Stimulated activated CD8-positive, alpha-beta memory T cell treated with anti-CD3 and anti-CD28 coated beads, Interleukin-2, amount 100 ng/mL, for 1 hour (primary cell): ENCODE measurements at places on chromosomes 1 and 21.
A peak's percentile ranks its signal among the peaks of the same experiment; 100 is the strongest.

GRCh38 chr1:42324398-42325013 is 10.5 kb downstream of the FOXJ3 start:
- DNase-seq = no peak

GRCh38 chr1:24294228-24294672 is 24.9 kb upstream of the GRHL3 start:
- no peak for DNase-seq

- no peak for DNase-seq
These were observed 111.6 kb downstream of the RIPK4 start for GRCh38 chr21:41655259-41655658.

- DNase-seq = no peak
These were observed 72.0 kb downstream of the MAN1C1 start for GRCh38 chr1:25688390-25689119.

- DNase-seq = peak; percentile 10
These were observed 16.5 kb upstream of the ATP6V1G3 start for GRCh38 chr1:198556971-198557370.

- DNase-seq = no peak
These were observed 29.7 kb upstream of the DUSP23 start for GRCh38 chr1:159751031-159751430.

- DNase-seq = no peak
These were observed 3.3 kb upstream of the SNRPE start for GRCh38 chr1:203858055-203858454.

DNA sequence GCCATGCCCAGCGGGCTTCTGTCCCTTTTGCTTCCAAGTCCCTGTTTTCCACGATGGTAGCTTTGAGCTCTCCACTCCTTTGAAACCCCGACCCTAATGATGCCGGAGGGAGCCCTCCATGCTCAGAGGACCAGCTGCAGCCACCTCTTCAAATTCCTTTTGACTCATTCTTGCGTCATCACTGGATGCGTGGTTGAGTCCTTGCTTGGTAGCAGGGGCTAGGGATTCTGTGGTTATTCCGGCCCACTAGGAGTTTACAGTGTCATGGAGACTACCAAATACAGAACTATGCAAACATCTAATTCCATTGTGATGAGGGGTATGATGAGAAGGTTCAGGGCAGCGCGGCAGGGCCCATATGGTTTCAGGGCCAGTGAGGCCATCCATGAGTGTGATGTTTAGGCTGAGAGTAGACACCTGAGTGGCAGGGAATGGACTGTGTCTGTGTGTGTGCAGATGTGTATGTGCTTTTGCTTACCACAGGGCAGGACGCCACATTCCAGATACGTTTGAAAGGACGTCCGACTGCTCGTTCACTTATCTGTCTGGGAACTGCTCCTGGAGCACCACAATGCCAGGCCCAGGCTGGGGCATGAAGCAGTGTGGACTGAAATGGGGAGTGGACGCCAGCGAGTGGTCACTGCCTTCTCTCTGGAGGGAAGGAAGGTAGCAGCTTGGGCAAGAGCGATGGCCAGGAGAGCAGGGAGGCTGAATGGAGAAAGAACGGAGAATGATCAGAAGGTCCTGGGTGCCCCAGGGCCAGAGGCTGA is 30.4 kb upstream of the ZBTB21 start:
- no peak for DNase-seq

DNA sequence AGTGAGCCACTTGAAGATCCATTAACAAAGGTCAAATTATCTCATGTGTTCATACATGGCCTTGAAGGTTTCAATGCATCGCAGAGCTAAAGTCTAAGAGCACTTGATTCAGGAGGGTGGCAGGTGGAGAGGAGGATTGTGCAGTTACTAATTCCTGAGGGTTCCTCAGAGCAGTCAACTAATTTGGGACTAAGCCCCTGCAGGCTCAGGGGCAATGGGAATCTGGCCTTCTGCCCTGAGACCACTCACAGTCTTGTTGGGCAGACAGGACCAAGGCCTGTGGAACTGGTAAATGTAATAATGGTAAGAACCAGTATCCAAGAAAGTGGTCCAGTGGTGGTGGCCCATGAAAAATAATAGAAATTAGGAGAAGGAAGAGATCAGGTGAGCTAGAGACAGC is 127.4 kb upstream of the HMGB4 start:
- DNase-seq = no peak

DNA sequence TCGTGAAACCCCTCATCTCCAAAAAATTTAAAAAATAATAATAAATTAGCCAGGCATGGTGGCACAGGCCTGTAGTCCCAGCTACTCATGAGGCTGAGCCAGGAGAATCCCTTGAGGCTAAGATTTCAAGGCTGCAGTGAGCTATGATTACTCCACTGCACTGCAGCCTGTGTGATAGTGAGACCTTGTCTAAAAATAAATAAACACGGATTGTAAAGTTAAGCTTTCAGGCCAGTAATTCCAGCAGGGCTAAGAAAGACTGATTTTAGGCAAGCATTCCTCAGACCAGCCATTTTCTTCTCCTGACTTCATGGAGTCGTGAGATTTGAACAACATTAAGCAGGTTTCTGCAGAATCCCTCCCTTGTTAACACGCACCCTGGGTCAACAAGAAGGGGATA is 77.2 kb upstream of the EFHD2 start:
- DNase-seq = no peak

GRCh38 chr1:156948708-156949107 is 28.3 kb downstream of the LRRC71 start:
- DNase-seq = no peak

- peak; percentile 31 for DNase-seq
These were observed at the start of gene INPP5B for GRCh38 chr1:37946703-37947360. Gene INPP5B, minus strand, starts transcription at chr1:37947053. Its CDS starts 745 bp downstream, at chr1:37946308.

DNA sequence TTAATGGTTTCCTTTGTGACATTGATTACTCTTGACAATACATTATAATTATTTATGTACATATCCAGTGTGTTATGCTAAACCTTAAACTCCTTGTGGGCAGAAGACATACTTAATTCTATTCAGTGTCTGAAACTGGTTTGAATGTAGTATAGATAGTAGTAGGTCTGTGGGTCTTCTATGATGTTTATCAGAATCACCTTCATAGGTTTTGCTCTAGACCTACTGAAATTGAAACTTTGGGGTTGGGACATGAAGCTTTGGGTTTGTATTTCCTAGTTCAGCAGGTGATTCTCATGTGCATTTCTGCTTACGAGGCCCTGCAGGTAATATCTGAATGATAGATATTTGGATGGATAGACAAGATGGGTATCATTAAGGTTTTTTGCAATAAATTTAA is 48.6 kb downstream of the MIGA1 start:
- DNase-seq = no peak

- no peak for DNase-seq
These were observed 5.7 kb upstream of the CPLANE2 start for GRCh38 chr1:16242556-16243214.

DNA sequence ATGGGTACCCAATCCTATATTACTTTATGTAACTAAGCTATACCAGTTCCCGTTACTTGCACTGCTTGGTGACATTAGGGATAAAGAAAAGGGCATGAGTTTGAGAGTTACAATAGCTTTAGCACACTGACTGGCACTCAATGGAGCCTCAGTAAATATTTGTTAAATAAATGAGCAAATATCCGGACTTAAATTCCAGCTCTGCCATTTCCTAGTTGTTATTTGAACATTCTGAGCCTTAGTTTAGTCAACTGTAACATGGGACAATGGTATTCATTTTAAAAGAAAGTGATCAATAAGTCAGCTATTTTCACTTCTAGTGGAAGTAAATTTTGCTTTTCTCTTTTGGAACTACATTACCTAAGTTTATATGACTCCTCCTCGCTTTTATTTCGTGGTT is 198.7 kb downstream of the ZC3H11B start:
- DNase-seq = no peak

DNA sequence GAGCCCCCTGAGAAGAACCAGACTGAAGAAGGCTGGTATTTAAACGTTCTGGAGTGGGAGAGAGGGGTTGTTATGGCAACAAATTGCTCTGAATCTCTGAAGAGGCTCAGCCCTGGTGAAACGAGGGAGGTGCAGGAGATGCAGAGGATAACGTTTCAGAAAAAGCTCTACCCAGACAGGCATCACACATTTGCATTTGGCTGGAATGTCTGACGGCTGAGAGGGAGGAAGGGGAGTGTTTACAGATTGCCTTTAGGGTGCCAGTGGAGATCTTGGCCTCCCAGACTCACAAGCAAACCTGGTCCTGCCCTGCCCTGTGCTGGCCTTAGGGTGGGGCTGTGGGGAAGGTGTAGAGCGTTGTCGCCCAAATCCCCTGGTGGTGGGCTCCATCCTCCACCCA is 169.0 kb upstream of the AJAP1 start:
- no peak for DNase-seq

DNA sequence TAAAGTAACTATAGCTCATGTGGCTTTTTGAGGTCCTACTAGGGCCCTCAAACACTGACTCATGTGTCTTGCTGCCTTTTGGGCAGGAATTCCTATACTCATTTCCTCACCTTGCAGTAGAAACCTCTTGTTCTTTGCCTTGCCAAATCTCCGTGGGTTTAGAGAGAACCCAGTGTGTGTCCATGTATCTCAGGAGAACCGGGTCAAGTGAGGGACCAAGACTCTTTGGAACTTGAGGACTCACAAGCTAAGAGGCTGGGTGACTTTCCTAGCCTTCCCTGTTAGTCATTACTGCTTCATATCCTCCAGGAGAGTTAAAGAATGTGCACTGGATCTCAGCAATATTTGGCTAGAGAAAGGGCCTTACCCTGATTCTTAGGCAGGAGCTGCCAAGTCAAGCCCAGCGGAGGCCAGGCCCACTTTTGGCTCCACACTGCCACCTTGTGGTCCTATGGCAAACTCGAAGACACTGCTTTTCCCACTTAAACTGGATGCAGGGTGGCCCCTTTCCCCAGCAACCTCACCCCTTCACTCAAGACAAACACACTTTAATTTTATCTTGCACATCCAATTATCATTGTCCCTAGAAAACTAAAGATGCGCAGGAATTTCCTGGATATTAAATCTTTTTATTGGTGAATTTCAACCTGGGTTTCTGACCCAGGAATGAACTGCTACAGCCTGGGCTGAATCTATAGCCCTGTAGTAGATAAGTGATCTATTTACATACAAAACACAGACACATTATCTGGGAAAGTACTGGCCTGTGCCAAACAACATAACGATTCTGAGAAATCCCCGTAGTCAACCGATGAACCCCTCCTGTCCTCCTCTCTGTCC is 10.6 kb downstream of the AVPR1B start:
- peak; percentile 42 for DNase-seq

DNA sequence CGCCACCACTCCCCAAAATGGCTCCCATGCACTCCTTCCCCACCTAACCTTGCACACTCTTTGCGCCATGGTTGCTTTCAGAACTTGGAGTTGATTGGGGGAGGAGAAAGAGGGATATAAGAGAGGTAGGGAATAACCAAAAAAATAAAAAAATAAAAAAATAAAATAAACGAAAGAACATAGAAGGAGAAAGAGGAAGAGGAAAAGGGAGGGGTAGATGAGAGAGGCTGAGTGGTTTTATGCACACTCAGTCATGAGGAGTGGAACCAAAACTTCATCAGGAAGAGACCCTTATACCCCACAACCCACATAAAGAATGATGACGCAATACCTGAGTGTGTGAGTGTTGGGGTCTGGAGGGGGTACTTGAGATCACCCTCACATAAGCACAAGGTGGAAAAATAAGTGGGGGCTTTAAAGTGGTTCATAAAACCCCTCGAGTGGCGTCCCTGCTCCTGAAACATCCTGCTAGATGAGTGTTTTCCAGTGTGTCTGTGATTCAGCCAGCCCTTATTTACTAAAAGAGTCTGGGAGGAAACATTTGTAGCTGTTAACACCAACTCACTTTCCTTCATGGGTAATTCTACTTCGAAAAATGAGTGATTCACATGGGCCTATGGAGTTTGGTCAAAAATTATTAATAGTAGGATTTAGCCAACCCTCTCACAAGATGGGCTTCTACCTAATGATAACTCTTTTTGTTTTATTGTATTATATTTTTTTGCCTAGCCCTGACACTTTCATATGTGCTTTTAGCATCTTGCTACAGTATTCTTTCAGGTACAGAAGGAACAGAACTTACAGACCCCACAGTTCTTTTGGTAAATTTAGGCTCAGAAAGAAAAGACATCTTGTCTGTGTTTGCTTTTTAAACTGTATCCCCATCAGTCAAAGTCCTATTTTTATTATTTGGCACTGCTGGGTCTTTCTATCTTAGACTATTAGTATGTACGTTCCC is 5.2 kb downstream of the SLAMF1 start:
- no peak for DNase-seq

GRCh38 chr1:58900396-58900795 is 116.5 kb upstream of the JUN start:
- DNase-seq = no peak

GRCh38 chr21:42627527-42628289 is 25.7 kb upstream of the PDE9A start:
- DNase-seq = no peak

DNA sequence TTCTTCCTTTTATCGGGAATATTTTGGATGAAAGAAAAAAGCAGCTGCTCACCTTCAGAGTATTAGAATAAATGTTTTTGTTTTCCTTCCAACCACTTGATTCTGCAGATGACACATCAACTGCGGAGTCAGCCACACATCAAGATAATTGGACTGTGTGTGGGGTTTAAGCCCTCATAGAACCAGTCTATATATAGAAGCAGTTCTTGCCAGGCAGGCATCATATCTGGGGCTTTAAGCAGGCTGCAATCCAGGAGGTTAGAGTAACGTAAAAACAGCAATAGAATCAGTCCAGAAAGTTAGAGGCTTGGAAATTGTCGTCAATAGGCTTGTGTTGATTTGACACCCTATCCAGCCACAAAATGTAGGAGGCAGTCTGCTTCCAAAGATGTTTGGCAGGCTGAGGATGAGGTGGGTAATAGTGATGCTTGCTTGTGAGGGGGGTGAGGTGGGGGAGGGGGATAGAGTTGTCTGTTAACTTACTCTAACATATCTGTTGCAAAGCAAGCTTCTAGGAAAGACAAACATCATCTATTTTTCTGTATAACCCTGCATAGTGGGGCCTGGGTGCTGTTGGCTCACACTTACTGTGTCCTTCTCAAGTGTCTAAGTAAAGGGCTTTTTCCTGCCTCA is 64.8 kb downstream of the PEX14 start:
- DNase-seq = no peak

DNA sequence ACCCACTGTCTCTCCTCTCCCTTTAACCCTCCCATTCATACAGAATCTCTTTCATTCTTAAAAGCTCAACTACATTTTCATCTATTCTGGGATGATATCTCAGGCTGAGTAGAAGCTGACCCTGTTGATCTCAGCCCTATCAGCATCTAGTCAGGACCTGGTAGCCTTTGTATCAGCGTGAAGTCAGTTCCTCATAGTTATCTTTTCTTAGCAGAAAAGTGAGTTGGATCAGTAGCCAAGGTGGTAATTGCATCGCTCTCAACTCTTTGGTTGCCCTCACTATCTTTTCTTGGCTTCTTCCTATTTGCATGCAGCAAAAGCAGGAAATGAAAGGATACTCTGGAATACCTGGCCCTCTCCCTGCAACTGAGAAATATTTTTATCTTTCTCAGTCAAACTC is 13.6 kb upstream of the GOLT1A start:
- no peak for DNase-seq

GRCh38 chr1:179015396-179015795 is 10.3 kb upstream of the FAM20B start:
- no peak for DNase-seq
